ENCODE measurements at places on chromosomes 4 and X.

DNA sequence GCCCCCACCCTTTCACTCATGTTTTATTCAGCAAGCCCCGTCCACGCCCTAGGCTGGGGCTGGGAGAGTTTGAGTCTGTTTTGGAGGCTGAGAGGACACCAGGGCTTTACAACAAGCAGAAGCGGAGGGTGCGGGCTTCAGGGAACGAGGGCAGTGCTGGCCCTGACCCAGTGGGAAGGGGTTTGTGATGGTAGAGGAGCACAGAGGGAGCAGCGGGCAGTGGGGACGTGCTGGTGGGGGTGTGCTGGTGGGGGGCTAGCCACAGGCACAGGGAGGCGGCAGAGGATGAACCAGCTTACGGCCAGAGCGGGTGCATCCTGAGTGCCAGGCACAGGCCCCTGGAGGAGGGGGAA is 26.4 kb downstream of the NSG1 start:
- no peak for DNase-seq

GRCh38 chrX:79235899-79236298 is 91.4 kb downstream of the GPR174 start:
- no peak for DNase-seq

GRCh38 chr4:123288309-123289025 is 108.1 kb upstream of the SPRY1 start:
- no peak for DNase-seq

- DNase-seq = no peak
Observed at GRCh38 chrX:96140796-96141195, 543.8 kb upstream of the DIAPH2 start.

DNA sequence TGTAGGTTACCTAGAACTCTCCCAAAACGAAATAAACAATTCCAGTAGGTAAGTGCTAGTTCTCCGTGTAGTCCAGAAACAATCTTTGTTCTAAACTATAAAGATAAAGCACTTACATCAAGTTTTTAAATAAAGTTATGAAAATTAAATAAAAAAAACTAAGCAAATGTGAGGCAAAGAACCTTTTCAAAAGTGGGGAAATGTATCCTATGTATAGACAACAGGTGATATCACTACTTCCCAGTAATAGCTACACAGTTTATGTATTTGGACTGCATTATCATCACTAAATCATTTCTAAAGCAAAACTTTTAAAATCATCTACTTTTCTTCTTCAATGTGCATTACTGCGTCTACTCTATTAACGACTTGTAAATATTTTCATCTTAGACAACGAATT is 2.0 kb downstream of the YTHDC1 start:
- DNase-seq = no peak

- no peak for DNase-seq
Observed at GRCh38 chr4:23614284-23614892, 275.5 kb downstream of the PPARGC1A start.

GRCh38 chr4:187333151-187333550 is 609.5 kb upstream of the FAT1 start:
- no peak for DNase-seq

DNA sequence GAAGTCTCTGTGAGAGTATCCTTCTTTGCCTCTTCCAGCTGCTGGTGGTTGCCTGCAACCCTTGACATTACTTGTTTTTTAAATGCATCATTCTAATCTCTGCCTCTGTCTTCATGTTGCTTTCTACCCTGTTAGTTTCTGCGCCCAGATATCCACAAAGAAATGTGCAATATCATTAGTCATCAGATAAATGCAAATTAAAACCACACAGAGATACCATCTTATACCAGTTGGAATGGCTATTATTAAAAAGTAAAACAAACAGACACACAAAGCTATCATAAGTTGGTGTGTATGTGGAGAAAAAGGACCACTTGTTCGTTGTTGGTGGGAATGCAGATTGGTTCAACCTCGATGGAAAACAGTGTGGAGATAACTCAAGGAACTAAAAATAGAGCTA is 517.4 kb downstream of the FAT4 start:
- no peak for DNase-seq

- no peak for DNase-seq
Observed at GRCh38 chr4:168683595-168683994, 186.7 kb downstream of the PALLD start.

- no peak for DNase-seq
Observed at GRCh38 chr4:186294160-186294559, 28.2 kb downstream of the F11 start.

- no peak for DNase-seq
Observed at GRCh38 chr4:47749060-47749459, 88.8 kb downstream of the CORIN start.

DNA sequence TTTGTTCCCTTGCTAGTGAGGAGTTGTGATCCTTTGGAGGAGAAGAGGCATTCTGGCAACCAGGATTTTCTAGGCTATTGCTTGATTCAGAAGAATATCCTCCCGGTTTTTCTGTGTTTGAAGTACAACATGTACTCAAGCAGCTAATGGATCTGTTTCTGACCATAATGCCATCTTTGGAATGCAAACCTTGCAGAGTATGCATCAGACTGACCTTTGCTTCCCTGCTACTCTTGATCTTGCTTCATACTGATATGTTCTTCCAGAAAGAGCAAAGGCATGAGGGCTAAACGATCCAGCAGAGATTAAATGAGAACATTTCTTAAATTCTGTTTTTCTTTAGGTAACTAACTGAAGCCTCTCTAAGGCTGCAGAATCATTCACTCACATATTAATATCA is 265.4 kb upstream of the SLC7A11 start:
- DNase-seq = no peak

DNA sequence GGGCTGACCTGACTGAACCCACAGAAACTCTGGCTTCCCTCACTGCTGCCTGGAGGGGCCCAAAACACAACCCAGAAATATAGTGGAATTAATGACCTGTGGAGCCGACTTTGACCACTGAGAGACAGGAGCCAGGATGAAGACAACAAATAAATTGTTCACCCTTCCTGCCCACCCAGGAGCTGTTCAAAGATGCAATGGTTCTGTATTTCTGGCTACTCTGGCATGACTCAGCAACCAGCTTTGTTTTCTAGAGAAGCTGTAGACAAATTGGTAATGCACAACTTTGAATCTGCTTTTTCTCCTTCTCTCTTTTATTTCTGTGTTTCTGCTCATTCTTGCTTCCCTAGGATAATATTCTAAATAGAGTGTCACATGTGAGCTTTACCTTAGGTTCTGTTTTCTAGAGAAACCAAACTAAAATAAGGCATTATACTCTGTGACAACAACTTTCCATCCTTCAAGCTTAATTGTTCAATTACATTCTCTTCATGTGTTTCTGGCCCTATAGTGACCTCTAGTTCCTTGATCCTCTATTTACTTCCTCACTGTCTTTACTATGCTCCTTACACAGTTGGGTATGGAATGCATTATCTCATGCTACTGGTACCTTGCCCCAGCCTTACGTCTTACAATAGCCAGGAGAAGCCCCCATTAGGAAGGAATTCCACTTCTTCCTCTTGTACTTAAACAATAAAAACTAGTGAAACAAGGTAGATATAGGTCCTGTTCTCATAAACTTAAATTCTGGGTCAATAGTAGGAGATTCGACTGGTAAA is 6.5 kb upstream of the PRKG2 start:
- DNase-seq = no peak

DNA sequence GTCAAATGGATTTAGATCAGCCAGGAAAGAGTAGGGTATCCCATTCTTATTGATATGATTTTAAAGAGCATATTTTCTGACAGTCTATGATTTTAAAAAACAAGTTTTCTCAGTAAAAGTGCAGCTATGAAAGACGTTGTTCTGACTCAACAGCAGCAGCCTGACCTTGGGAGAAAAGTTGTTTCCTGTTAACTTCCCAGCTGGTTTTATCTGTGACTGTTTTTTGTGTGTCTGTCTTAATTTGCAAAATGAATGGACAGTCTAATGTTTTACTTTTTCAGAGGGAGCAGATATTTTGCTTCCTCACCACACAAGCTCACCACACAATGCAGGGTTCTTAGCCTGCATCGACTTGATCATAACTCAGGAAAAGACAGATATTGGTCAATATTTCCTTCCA is 764 bp upstream of the MTHFD2L start:
- no peak for DNase-seq

DNA sequence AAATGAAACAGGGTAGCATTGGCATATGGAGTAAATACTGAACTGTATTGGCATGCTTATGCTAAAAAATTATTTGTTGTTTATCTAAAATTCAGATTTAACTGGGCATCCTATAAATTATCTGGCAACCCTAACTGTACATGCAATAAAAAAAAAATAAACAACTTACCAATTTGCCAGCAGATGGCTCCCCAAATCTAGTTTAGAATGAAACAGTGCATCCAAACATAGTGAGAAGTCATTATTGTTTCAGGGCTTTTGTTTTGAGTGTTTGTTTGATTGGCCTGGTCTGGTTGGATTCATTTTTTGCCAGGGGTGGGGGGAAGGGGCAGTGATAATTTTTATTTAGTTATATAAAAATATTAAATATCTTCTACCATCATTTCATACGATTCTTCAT is 12.8 kb upstream of the NSUN7 start:
- DNase-seq = no peak

DNA sequence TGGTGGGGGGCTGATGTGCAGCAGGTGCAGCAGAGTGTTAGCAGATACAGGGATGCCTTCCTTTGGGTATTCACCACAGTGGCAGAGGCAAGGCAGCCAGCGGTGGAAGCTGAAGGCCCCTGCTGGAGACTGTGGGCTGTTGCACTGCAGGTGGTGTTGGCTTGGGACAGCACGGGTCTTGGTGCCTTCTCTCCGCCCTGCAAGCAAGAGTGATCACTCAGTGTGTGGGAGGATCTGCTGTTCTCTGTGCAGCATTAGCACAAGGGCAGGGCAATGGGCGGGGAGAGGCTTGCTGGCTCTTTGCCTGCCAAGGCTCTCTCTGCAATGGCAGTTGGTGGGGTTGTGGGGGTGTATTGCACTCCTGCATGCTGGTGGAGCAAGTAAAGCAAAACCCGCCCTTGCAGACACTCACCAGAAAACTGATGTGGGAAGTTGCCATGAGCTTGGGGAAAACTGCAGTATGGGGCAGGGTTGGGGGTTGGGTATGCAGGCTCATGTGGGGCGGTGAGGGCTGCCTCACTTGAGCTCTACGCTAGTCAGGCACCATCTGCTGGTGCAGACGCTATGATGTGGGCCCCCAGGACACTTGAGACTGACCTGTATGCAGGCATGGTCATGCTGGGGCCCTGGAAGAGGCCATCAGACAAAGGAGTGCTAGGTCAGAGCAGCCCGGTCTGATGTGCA is 820.8 kb upstream of the GRIA3 start:
- DNase-seq = no peak

GRCh38 chrX:149398027-149398426 is 107.1 kb downstream of the IDS start:
- DNase-seq = no peak

- DNase-seq = no peak
Observed at GRCh38 chr4:27714073-27714472, 853.4 kb downstream of the STIM2 start.

- DNase-seq = no peak
Observed at GRCh38 chr4:42627885-42628646, 28.8 kb downstream of the ATP8A1 start.

DNA sequence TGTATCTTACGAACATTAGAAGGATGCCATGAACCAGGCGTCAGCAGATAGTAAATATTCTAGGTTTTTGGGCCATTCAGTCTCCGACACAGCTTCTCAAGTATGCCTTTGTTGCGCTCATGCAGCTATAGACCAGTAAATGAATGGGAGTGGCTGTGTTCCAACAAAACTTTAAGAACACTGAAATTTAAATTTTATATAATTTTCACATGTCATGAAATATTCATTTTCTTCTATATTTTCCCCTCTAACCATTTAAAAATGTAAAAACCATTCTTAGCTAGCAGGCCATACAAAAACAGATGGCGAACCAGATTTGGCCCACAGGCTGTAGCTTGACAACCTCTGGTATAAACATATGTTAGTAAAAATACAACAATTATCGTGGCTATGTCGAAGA is 151.8 kb upstream of the KIT start:
- DNase-seq = no peak

- DNase-seq = no peak
Observed at GRCh38 chr4:1241466-1241935, 7.4 kb downstream of the CTBP1 start.

DNA sequence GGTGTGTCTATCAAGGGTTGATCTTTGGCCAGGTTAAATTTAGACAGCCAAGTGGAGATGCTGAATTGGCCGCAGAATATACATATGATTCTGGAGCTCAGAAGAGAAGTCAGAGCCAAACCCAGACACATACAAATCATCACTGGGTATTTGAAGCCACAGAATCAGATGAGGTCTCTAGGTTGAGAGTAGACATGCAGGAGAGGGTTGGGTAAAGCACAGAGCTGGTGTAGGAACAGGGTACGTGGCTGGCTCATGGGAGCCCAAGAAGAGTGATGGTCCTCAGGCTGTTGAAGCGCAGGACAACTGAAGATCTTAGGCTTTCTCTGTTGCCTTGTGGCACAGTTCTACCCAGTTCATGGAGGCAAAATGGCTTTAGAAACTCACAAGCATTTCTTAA is 37.7 kb downstream of the ADAMTS3 start:
- DNase-seq = no peak

DNA sequence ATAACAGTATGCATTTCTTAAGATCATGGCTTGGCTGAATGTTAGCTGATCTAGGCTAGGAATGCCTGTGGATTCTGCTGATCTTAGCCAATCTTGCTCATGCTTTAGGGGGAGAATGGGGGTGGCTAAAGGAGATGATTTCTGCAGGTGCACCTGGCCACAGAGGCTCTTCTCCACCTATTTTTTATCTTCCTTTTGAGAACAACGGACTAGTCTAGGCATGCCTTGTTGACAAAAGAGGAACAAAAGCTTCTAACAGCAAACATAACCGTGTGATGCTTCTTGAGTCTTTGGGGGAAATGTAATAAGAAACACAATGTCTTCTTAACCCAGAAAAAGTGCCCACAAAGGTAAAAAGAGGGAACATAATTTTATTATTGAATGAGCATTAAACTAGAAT is 743.5 kb downstream of the ARAP2 start:
- no peak for DNase-seq

- no peak for DNase-seq
Observed at GRCh38 chr4:150055467-150055866, 22.8 kb upstream of the DCLK2 start.

DNA sequence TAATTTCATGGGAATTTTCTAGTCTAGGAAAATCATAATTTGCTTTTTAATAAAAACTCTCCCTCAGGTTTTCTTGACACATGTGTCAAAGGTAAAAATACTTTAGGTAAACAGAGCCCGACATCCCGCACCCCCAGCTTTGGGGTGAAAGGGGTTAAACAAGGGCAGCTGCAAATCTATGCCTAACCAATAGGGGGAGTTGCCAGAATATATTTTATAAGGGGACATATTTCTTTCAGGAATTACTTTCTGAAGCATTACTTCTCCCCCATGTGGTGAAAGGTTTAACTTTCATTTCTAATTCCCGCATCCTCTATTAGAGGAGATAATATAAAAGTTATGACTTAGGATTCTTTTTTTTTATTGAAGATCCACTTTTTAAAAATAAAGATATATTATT is 53.9 kb upstream of the HEPH start:
- DNase-seq = no peak
